ENCODE measurements at places on chromosomes 13 and 19.

GRCh38 chr13:94369972-94370436 lies 109.5 kb downstream of the DCT start:
- no peak for DNase-seq

DNA sequence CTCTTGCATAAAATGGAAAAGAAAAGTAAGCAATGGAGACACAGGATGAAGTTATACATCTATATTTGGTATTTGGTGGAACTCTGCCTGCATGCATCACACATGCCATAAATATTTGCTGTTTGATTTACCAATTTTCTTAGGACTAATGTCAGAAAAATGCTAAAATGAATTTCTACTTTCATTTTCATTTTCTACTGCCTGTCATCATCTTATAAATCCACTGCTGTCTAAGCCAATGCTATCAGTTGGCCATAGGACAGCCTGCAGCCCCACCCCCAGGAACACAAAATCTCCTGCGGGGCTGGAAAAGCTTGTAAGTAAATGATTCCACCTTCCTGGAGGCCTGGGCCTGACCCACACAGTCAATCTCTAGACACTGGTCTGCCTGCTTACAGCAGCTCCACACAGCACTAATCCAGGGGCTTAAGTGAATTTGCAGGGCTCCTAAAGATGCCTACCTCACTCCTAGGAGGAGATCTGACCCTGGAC lies 122.0 kb downstream of the ENOX1 start:
- no peak for DNase-seq

DNA sequence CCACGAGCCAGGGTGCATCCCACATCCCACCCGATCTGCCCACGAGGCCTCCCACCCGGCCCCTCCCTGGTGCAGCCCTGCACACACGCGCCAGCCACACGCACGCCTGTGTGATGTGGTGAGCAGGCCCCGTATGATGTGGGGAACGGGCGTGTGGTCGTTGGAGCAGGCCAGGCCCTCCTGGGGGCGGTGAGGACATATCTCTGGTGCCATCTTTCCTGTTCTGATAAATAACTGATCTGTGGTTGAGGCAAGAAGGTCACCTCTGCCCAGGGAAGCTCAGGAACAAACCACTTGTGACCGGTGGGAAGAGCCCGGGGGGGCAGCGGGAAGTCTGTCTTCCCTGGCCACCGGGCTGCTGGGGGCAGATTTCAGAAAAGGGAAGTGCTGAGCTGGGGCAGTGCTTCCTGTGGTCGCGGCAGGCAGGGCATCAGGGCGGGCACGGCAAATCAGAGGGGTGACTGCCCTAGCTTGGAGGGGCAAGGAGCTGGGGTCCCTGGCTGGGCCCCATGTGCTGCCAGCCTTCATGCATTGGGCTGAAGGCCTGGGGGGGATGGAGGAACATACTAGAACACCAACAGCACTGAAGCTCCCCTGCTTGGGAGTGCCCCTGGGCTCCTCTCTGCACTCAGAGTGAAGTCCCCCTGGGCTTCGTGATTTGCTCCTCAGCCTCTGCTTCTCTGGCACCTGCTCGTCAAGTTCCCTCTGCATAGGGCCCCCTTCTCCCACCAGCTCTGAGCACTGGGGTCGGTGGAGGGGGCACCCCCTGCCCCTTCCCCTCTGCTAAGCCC lies 35.2 kb upstream of the SLC7A10 start:
- no peak for DNase-seq

DNA sequence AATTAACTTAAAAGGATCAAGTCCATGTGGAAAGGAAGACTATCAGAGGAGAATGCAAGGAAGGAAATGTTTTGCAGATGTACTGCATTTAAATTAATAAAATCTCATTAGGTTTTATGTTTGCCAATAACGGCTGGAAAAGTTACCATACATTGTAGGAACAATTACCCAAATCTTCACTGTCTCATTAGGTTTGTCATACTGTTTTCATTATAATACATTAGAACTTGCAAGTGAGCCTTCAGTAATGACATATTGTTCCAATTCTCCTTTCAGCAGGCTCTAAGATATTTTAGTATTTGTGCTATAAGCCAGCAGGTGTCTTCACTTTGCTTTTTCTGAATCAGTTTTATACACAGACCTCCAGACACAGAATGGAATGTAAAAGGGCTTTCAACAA lies 661.6 kb upstream of the KLHL1 start:
- DNase-seq, result no peak

DNA sequence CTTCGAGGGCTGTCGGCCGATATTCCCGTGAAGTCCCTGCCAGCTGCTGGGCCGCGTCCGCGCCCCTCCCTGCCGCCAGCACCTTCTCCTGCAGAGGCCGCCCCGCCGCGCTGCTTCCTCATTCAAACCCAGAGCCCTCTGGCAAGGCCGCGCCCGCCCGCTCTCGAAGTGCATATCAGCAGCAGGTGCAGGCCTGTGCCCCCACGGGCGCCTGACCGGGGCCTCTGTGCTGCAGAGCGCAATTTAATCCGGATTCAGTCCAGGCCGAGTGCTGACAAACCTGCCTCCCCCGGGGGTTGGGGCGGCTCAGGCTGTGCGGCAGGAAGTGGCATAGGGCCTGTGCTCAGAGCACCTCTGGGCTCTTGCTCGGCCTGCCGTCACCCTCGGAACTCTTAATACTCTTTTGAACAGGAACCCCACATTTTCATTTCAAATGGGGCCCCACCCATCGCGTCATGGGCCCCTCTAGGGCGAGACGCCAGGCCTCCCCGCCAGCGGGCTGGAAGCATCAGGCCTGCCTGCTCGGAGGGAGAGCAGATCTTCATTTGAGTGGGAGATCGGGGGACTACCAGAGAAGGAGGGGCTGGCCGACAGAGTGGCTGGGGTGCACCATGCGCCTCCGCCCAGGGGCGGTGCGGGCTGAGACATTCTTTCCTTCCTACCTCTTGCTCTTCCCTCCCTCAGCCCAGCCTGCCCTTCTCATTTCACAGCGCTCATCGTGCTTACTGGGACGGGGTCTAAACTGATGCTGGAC lies 125.7 kb downstream of the TNFRSF19 start:
- DNase-seq, result no peak

Measured in NCI-H748 treated with DMSO at 0.1 percent for 48 hours (cell line).